ENCODE measurements at places on chromosomes 6 and 20. TPM values are rescaled to one million over a fixed set of nuclear protein-coding genes. Genes with fewer than 3 reads are reported as not detected.

DNA sequence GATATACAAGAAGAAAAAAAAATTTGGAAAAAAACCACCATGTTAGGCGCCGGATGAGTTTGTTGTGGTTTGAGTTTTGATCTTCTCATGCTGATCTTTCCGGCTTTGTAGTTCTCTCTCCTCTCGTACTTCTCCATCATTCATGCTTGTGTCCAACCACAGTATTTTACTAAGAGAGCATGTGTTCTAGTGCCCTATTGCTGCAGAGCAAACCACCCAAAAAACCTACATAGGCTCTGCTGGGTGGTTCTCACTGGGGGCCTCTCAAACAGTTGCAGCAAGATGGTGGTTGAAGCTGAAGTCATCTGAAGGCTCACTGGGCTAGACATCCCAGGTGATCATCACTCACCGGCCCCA lies 404.2 kb downstream of the PLCB1 start:
- no peaks in the 10 kb centered on the region for H3K27me3 ChIP-seq
- H3K4me1 ChIP-seq = no peaks in the 10 kb centered on the region
- H3K4me3 ChIP-seq = no peak overlapping the region
- DNase-seq = no peak

Gene AFG1L
- 8.7 TPM for total RNA-seq

- no peak overlapping the region for H3K27ac ChIP-seq
- no peak overlapping the region for H3K4me3 ChIP-seq
- H3K27me3 ChIP-seq = no peaks in the 10 kb centered on the region
- no peaks in the 10 kb centered on the region for H3K4me1 ChIP-seq
- no peak for DNase-seq
These were observed 37.7 kb downstream of the ADGRF1 start for GRCh38 chr6:47004463-47004862.

- no peaks in the 10 kb centered on the region for H3K4me1 ChIP-seq
- H3K27me3 ChIP-seq = no peaks in the 10 kb centered on the region
- H3K4me3 ChIP-seq = no peak overlapping the region
These were observed 22.5 kb upstream of the ADRM1 start for GRCh38 chr20:62280303-62280702.

Gene FAM135A
- total RNA-seq = 51.2 TPM

Gene FERMT1
- total RNA-seq = 17.3 TPM

GRCh38 chr6:144216668-144217218 lies 66.4 kb downstream of the STX11 start:
- no peak for DNase-seq
- H3K27ac ChIP-seq = peak overlapping the region; percentile 94
- H3K27me3 ChIP-seq = no peaks in the 10 kb centered on the region
- H3K4me1 ChIP-seq = peaks cover 6% of the 10 kb centered on the region
- peak overlapping the region; percentile 84 for H3K4me3 ChIP-seq

Gene TPBG
- total RNA-seq = 9.1 TPM

DNA sequence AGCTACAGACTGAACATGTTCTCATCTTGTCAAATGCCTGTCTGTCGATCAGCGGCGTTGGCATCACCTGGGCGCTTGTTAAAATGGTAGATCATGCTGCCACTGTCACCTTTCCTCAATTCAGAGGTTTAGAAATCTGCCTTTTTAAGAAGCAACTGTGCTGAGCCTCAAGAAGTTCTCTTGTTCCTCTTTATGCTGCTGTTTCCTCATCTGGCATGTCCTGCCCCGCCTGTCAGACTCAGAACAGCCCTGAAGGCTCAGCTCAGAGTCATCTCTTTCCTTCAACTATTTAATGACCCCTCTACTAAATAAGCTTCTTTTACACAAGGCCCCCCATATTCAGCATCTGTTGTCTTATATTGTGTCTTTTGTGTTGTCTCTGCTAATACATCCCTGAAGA lies 368.2 kb downstream of the EPM2A start:
- no peak overlapping the region for H3K4me3 ChIP-seq
- H3K4me1 ChIP-seq = no peaks in the 10 kb centered on the region
- no peaks in the 10 kb centered on the region for H3K27me3 ChIP-seq
- no peak overlapping the region for H3K27ac ChIP-seq

GRCh38 chr6:76220805-76221204 lies 148.3 kb upstream of the IMPG1 start:
- no peaks in the 10 kb centered on the region for H3K36me3 ChIP-seq
- H3K4me3 ChIP-seq = no peak overlapping the region
- no peak for DNase-seq
- no peaks in the 10 kb centered on the region for H3K4me1 ChIP-seq

DNA sequence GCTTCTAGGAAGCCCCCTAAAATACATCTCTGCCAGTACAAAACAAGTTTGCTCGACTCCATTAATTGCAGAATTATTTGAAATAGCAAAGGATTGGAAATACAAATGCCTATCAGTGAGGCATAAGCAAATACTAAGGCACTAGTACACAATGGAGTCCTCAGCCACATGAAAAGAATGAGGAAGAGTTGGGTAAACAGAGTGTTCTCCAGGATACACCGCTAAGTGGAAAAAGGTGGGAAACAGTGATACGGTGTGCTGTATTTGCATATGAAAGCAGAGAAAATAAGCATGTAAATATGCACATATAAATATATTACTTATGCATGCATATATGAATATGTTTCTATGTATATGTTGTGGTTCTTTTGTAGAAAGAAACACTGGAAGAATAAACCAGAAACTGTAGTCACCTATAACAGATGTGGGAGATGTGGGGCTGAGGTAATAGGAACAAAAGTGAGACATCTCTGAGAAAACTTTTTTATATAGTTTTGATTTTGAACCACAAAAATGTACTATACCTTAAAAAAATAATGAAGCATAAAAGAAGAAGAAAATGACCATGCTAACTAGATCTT lies 143.4 kb upstream of the MYLIP start:
- H3K4me3 ChIP-seq = no peak overlapping the region
- DNase-seq = no peak
- no peaks in the 10 kb centered on the region for H3K36me3 ChIP-seq
- no peaks in the 10 kb centered on the region for H3K4me1 ChIP-seq
- H3K27ac ChIP-seq = no peak overlapping the region

Gene KCNG1
- 17.7 TPM for total RNA-seq

Gene SUMO4
- total RNA-seq = not detected

DNA sequence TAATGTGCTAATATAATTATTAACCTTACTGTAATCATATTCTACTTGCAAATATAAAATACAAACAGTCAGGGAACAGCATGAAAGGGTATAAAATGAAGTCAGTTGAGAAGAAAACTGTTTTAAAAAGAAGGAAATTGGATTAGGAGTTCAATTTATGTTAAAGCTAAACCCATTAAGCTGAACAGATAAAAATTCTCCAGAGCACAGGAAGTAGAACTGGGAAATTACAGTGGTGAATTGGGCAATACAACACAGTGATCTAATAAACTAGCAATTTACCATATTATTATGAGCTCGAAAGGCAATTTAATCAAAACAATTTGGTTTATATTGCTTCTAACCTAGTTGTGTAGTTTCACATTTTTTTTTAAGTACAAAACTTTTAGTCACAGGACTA lies 407.4 kb upstream of the RGS17 start:
- no peaks in the 10 kb centered on the region for H3K36me3 ChIP-seq
- H3K27ac ChIP-seq = no peak overlapping the region
- no peak overlapping the region for H3K4me3 ChIP-seq
- DNase-seq = no peak

DNA sequence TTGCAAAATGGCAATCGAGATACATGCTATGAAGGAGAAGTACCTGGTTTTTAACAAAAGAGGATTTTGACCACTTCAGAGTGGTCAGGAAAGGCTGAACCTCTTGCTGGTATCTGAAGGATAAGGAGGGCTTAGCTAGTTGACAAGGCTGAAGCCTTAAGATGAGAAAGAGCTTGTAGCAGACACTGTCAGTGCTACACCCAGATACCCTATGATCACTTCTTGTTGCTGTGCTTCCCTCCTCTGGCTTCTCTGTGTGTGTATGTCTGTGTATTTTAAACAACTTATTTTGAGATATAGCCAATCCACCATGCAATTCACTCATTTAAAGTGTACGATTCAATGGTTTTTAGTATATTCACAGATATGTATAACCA lies 38.9 kb upstream of the TGM2 start:
- no peak for DNase-seq
- no peaks in the 10 kb centered on the region for H3K4me1 ChIP-seq
- no peaks in the 10 kb centered on the region for H3K36me3 ChIP-seq
- no peaks in the 10 kb centered on the region for H3K27me3 ChIP-seq
- no peak overlapping the region for H3K27ac ChIP-seq

DNA sequence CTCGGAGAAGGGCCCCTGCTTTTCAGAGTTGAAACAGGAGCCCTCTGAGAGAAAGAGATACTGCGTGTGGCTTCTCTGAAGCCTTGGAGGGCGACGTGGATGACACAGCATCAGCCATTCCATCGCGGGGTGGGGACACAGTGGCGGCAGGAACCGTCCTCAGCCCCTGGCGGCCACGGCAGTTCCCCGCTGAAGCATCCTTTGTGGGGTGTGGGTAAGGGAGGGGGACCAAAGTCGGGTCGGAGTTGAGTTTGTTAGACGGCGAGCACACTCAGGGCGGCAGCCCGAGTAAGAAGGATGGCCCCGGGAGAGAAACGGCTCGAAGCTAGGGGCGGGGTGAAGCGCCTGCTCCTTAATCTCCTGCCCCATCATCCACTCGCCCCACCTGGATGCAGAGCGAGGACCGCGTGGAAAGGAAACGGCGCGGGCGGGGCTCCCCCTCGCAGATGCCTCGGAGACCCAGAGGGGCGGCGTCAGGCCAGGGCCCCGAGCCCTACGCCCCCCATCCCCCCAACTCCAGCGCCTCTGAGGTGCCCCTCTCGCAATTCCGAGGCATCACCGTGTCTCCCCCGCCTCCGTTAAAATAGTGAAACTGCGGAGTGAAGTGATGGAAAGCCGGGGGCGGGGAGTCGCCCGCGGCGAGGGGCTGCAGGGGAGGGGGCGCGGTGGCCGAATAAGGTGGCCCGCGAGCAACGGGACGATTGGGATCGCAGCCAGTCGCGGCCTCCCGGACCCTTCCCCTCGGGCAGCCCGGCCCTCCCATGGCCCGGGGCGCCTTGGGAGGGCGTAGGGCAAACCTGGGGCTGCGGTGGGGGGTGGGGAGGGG lies 796 bp upstream of the RREB1 start:
- peak overlapping the region; percentile 92 for H3K27ac ChIP-seq
- no peaks in the 10 kb centered on the region for H3K4me1 ChIP-seq
- H3K36me3 ChIP-seq = no peaks in the 10 kb centered on the region

Gene GTSF1L
- total RNA-seq = not detected

- no peaks in the 10 kb centered on the region for H3K36me3 ChIP-seq
- DNase-seq = no peak
- no peak overlapping the region for H3K4me3 ChIP-seq
- H3K27me3 ChIP-seq = no peaks in the 10 kb centered on the region
These were observed 19.2 kb downstream of the CHMP4B start for GRCh38 chr20:33830371-33830770.

Gene SLC26A8
- not detected for total RNA-seq

DNA sequence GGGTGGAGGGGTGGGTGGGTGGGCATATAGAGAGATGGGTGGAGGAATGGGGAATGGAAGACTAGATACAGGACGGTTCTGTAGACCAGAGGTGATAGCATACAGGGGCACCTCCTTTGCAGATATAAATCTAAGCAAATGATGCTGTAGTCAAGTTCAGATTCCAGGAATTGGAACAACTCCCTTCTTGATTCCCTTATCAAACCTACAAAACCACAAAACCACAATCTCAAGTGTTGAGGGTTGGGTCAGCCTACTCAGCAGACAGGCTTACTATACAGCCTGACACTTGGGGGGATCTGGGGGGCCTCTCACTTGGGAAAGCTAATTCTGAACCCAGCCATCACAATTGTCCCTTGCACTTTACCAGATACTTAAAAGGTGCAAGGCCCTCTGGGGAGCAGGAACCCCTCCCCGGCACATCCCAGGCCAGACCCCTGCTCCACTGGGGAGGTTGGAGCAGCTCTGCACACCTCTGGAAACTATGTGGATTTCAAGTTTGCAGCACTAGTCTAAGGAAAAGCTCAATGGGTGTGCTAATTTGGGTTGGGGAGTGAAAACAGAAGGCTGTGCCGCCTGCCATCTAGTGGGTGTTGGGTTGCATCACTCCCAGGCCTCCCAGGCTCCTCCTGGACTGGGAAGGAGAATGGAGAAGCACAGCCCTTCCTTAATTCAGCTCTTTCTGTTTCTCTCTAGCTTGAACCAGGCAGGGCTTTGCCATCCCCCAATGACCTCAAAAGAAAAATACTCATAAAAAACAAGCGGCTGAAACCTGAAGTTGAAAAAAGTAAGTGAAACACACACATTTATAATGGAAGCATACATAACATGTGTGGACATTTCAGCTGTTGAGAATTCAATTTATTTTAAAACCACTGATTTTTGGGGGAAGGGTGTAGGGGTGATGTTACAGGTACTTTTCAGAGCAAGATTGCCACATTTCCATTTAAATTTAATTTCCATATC lies 121.2 kb upstream of the LAMP5 start:
- H3K36me3 ChIP-seq = no peaks in the 10 kb centered on the region
- no peak overlapping the region for H3K27ac ChIP-seq
- no peaks in the 10 kb centered on the region for H3K27me3 ChIP-seq
- peak; percentile 66 for DNase-seq
- H3K4me1 ChIP-seq = no peaks in the 10 kb centered on the region

GRCh38 chr20:906001-906520 lies 10.1 kb downstream of the ANGPT4 start:
- no peaks in the 10 kb centered on the region for H3K27me3 ChIP-seq
- H3K36me3 ChIP-seq = no peaks in the 10 kb centered on the region
- H3K27ac ChIP-seq = no peak overlapping the region
- H3K4me1 ChIP-seq = no peaks in the 10 kb centered on the region
- H3K4me3 ChIP-seq = no peak overlapping the region
- no peak for DNase-seq

DNA sequence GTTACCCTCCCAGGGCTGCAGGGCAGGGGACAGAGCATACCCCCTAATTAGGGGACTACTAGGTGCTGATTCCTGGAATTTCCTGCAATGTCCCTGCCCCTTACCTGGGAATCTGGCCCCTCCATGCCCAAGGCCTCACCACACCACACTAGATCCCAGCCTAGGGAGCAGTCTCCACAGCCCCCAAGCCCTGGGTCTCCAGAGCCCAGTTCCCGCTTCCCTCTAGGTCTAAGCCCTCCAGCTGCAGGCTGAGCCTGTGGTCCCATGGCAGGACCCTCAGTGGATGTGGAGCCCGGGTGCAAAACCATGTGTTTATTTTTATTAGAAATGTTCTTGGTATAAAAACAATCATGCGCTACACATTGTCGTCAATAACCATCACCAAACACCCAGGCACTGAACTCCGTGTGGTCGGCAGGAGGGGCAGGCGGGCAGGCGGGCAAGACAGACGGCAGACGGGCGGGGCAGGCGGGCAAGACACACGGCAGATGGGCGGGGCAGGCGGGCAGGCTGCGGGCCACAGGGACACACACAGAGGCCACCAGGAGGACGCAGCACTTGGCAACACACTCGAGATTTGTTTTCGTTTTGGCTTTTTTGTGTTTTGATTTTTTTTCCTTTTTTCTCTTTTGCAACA lies 124.2 kb downstream of the GRM4 start:
- H3K36me3 ChIP-seq = no peaks in the 10 kb centered on the region
- no peaks in the 10 kb centered on the region for H3K4me1 ChIP-seq
- no peak overlapping the region for H3K4me3 ChIP-seq
- DNase-seq = peak; percentile 69
